Stimulated activated CD8-positive, alpha-beta memory T cell treated with anti-CD3 and anti-CD28 coated beads, Interleukin-12 subunit alpha, Interleukin-12 subunit beta, amount 100 ng/mL, for 4 hours (primary cell): ENCODE measurements at places on chromosomes 16 and 17.
A peak's percentile ranks its signal among the peaks of the same experiment; 100 is the strongest.

DNA sequence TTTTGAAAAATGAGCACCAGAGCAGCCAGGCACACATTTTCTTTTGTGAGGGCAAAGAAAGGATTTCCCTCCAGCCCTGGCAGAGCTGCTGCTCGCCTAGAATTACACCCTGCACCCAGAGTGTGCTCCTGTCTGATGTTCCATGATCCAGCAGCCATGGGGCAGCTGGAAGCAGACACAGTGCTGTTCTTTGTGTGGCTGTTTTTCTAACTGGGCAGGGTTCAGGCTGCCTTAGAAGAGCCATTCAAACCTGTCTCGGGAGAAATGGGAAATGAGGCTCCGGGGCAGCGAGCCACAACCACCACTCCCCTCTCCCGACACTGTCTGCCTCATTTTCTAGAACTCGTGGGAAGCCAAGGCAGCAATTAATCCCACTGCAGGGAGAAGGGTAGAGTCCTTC lies 28.9 kb downstream of the LITAF start:
- no peak for DNase-seq

GRCh38 chr16:28317040-28317880 lies 24.9 kb downstream of the SBK1 start:
- DNase-seq, result peak; percentile 60

GRCh38 chr17:13367154-13367553 lies 234.6 kb downstream of the HS3ST3A1 start:
- DNase-seq, result no peak

DNA sequence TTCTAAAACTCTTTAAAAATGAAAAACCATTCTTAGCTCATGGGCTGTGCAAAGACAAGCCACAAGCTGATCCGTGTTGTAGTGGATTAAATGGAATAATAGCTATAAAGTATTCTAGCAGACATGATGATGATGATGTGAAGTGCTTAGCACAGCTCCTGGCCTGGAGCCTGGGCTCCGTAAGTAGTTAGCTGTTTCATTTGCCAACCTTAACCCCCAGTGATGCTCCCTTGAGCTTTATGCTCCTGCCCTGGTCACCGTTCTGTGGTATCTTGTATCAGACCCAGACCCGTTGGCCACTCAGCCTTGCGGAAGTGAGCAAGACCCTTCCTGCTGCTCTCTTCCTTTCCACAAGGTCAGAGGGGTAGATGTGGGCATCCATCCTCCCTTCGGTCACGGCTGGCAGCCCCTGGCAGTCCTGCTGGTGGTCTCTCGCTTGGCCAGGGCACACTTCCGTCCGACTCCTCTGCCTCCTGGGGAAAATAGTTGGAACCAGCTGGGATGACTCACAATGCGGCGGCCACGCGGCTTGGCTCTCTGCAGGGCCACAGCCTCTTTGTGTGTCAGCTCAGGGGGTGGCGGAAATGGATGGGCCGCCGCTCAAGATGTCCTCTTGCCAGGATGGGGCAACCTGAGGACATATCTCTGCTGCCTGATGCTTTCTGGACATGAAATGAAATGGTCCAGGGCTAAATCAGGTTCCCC lies 79.1 kb downstream of the GPR139 start:
- DNase-seq, result no peak

GRCh38 chr16:19265380-19265930 lies 20.1 kb upstream of the CLEC19A start:
- no peak for DNase-seq

DNA sequence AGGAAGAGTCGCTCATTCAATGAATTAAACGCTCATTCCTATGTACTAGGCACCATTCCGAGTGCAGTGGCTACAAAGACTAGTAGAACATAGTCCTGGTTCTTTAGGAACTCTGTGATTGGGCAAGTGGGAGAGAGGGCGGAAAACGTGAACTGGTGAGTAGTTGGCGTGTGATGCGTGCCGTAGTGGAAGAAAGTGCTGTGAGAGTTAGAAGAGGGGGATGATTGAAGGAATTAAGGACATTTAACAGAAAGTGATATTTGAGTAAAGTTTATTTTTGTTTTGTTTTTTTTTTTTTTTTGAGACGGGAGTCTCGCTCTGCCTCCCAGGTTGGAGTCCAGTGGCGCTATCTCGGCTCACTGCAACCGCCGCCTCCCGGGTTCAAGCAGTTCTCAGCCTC lies 7.9 kb upstream of the SLFN14 start:
- DNase-seq, result no peak

DNA sequence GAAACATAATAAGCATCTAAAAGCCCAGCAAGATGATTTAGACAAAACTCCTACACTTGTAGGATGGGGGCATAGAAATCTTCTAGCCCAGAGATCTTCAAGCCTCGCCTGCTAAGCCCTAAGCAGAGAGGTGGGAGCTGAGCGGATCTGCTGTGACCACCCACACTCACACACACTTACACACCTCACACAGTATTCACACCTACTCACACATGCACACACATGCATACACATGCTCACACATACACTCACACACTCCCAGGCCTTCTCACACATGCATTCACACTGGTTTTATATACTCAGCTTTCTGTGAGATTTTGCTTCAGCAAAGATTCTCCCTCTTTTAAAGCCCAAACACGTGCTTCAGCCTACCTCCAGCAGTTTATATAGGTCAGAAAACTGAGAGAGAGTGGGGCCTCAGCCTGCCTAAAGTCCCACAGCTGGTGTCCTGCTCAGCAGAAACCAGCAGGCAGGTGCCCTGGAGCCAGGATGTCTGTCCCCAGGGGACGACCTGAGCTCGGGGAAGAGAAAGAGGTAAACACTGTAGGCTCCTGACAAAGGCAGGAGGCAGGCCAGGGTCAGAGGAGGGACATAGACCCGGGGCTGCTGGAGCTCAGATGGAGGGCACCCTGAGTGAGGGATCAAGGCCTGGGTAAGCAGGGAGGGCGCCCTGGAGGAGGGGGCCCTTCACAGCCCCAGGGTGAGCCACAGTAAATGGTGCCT lies 12.0 kb upstream of the KRT19 start:
- no peak for DNase-seq

GRCh38 chr17:45394913-45395568 lies 37.6 kb downstream of the ARHGAP27 start:
- no peak for DNase-seq

DNA sequence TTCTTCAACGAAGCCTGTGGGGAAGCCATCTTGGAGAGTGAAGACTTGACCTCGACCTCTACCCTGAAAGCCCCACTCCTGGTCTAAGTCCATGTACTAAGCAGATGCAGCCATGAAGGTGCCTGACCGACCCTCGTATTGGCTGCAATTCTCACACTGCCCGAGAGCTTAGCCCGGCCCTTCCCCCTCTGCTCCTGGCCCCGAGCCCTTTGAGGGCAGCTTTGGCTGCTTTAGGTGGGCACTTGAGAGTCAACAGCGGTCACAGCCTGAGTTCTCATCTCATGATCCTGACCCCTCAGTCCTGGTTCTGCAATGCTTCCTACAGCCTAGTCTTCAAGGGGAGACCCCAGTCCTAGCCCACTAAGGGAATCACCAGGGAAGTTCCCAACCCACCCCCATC lies 35.9 kb downstream of the SRL start:
- no peak for DNase-seq

DNA sequence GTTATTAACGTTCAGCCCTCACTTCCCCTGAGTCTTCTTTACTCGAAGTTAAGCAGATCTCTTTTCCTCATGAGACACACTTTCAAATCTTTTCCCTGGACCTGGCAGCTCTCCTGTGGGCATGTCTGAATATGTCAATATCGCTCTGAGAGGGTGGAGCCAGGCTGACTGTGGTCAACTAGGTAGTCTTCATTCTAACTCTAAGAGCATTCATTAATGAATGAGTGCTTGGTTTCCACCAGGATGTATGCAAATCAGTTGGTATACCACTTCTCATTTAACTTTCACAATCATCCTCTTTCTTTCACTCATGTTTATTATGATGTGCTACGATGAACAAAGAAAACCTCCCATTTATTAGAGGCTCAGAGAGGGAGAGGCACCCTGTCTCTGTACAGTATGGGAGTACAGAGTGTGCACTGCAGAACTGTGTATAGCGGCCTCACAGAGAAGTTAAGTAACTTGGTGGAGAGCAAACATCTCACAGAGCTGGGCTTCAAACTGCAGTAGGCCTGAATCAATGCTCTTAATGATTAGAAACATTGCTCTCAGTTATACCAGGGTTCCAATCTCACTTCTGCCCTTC lies 39.9 kb downstream of the OTOA start:
- no peak for DNase-seq

- no peak for DNase-seq
These were observed 1.5 kb downstream of the SPOP start for GRCh38 chr17:49676276-49676868.

GRCh38 chr17:17780922-17781590 lies 55.7 kb downstream of the SREBF1 start:
- no peak for DNase-seq

GRCh38 chr17:63035271-63035670 lies 69.2 kb downstream of the TANC2 start:
- DNase-seq, result no peak

- no peak for DNase-seq
These were observed 17.2 kb upstream of the FOXF1 start for GRCh38 chr16:86492961-86493629.

GRCh38 chr16:75193730-75194444 lies 13.1 kb downstream of the CTRB2 start:
- DNase-seq, result no peak

- no peak for DNase-seq
These were observed 5.4 kb downstream of the FASN start for GRCh38 chr17:82092628-82092994.

GRCh38 chr17:36742267-36743000 lies 141.1 kb downstream of the MRM1 start:
- no peak for DNase-seq

DNA sequence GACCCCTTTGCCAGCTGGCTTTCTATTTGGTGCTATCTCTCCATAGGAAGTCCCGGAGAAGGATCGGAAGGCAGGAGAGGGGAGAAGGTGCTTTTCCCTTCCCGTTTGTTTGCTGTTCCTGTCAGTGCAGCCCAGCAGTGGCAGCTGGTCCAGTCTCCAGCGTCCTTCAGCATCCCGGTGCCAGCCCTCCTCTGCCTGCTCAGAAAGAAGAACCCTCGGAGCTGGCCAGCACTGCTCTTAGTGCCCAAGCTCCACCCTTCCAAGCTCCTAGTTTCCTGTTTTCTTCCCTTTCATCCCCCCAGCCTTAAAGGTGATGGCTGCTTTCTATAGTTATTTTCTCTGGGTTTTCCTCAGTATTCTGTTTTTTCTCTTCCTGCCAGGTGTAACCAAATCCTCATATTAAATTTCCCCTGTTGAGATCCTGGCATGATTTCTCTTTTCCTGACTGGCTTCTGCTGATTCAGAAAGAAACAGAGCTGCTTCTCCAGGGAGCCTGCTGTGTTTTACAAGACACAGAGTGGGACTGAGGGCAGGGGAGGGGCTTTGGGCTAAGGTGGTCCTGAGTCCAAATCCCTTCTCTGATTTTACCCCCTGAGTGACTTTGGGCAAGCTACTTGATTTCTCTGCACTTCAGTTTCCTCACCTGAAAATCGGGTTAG lies 186.8 kb downstream of the COPRS start:
- DNase-seq, result no peak

DNA sequence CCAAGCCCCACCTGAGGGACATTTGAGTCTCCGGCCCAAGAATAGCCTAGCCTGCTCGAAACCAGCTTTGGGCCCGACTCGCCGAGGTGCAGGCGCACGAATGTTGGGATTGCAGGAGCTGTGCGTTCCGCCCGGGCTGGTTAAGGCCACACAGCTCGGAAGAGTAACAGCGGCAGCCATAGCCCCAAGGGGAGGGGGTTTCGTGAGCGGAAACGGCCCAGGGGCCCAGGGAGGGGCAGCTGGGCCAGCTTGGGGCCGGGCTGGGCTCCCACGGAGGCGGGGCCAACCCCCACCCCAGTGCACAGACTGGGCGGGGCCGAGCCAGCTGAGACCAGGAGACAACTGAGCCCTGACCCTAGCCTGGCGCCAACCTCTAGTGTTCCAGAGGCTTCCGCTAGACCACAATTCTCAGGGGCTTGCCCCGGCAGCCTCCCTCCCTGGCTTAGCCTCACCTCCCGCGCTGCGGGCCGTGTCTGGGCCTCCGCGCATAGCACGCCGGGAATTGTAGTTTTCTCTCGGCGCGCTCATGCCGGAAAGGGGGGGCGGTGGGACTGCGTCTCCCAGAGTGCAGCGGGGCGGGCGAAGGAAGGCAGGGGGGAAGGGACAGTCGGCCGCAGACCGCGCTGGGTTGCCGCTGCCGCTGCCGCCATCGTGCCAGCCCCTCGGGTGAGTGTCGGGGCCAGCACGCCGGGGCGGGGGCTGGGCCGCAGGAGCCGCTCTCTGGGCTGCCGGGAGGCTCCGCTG lies at the start of gene NUTF2:
NUTF2 (plus strand) TSS at position 614 of the 744 bp plus-strand sequence. CDS start 18,198 bp downstream, outside the sequence.
- peak; percentile 94 for DNase-seq

- DNase-seq, result no peak
These were observed 5.2 kb downstream of the KCNG4 start for GRCh38 chr16:84234321-84235241.

DNA sequence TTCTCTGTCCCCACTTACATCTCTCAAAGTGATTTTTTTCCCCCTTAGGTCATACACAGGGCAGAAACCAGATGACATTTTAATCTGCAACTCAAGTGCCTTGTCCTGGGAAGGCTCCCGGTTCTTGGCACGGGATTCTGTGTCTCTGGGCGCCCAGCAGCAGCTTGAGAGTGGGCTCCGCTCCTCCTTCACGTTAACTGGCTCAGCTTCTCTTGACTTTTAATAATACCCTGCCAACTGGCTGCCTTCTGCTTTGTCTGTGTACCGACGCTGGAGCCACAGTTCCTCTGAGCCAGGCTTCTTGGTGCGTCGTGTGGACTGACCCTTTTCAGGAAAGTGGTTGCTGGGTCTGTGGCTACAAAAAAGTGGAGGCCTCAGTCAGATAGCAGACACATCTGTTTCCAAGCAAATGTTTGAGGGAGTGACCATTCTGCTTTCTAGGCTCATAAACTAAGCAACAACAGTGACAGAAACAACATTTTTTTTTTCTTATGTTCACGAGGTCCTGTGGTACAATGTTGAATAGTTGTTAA lies 64.9 kb downstream of the IRF8 start:
- DNase-seq, result no peak

DNA sequence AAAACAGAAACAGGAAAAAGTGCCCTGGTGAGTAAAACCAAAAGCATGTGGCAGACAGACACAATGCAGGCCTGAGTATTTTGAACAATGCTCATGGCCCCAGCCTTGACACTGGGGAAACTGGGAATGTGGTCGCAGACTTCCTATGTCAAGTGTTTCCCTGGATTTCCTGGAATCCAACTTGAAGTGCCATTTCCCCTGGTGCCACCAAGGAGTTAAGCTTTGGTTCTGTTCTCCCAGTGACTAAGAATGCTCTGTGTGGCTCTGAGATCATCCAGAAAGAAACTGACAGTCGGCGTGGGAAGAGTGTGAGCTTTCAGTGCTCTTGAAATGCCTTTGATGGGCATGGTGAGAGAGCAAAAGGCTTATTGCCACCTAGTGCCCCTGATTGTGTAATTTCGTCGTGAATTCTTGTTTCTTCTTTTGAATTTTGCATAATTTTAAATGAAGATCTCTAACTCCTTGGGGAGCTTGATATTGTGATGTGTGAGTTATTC lies 96.0 kb downstream of the YPEL2 start:
- DNase-seq, result no peak

DNA sequence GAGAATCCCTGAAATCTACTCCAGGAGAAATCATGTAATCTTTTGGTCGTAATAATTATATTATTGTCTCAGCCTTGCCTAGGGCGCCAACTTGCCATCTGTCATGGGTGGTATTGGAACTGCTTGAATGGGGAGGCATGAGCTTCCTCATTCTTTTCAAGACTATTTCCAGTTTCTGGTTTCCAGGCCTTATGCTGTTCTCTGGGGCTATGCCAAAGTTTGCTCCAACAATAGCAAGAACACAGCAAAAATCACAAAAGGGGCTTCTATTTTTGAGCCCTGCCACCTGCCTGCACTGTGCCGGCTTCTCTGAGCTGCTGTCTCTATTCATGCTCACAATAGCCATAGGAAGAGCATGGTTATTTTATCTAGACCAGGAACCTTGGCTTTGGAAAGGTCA lies 111.7 kb downstream of the SPECC1 start:
- no peak for DNase-seq
